Activated CD4-positive, alpha-beta T cell treated with anti-CD3 and anti-CD28 coated beads, Interleukin-2, amount 50 U/mL, for 4 hours (primary cell): ENCODE measurements at places on chromosomes 7 and 10.

GRCh38 chr7:111639934-111640333, 77.6 kb upstream of the IMMP2L start:
- no peak for DNase-seq

DNA sequence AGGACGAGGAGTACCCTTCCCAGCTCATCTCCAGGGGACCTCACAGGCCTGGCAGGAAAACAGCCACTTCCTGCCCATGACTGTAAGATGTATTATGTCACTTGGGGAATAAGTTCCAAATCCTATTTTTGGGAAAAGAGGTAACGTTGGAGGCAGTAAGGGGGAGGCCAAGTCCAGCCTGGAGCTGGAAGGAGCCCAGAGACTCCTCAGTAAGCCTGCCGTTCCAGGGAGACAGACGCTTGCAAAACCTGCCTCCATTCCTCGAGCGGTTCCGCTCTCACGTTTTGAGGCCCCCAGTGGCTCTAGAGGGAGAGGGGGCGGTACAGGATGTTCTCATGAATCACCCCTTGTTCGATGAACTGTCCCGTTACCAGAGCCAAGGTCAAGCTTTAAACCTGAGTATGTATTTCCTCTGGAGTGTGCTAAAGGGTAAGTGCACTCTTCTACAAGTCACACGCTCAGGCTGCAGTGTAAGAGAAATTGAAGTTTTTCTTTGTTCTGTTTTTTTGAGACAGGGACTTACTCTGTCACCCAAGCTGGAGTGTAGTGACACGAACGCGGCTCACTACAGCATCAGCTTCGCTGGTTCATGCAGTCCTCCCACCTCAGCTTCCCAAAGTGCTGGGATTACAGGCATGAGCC, 45.5 kb upstream of the CYTH3 start:
- DNase-seq = no peak

GRCh38 chr7:5636446-5636835, 145.0 kb downstream of the RNF216 start:
- DNase-seq = no peak

- DNase-seq = no peak
Measured at GRCh38 chr7:2821161-2821841, 22.8 kb downstream of the GNA12 start.

DNA sequence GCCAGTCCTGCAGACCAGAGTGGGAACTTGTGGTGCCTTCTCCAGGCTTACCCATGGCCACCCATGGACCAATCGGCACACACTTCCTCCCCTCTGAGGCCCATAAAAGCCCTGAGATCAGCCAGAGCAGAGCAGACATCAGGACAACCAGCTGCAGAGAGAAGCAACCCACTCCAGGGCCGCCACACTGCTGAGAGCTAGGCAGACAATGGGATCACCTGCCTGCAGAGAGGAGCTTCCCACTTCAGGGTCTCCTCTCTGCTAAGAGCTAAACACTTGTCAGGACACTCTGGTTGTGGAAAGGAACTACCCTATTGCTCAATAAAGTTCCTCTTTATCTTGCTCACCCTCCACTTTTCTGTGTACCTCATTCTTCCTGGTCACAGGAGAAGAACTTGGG, 34.0 kb downstream of the C7orf25 start:
- no peak for DNase-seq

DNA sequence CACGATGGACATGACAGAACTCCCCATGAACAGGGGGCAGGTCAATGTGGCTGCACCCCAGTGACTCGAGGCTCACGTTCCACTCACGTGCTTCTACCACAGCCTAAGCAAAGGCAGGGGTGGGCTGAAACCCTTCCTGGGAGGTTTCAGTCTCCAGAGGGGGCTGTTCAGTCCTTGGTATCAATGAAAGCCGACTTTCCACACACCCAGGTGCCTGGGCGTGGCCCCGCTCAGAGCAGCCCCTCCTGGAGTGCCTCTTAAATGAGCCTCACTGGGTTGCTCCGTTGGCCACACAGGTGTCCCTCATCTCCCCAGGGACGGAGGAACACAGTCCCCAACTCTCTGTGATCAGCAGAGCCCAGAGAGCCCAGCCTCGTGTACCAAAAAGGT, 90.5 kb upstream of the PDGFA start:
- no peak for DNase-seq

DNA sequence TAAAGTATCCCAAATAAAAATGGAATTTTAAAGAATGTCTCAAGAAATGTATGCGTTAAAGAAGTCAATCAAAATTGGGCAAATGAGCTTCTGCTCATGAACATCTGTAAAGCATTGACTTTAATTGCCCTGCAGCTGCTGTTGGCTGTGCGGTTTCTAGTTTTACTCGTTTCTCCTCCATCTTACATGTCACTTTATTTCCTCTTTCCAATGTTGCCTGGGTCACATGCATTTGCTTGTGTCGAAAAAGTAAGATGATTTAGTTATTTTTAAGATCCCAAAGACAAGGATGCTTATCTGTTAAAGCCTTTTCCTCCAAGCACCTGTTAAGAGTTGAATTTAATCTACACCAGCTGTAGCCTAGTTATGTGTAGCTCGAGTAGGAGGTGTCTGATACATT, 310.4 kb downstream of the EXOC4 start:
- no peak for DNase-seq

GRCh38 chr10:62885684-62886461, 69.7 kb upstream of the EGR2 start:
- DNase-seq = no peak

DNA sequence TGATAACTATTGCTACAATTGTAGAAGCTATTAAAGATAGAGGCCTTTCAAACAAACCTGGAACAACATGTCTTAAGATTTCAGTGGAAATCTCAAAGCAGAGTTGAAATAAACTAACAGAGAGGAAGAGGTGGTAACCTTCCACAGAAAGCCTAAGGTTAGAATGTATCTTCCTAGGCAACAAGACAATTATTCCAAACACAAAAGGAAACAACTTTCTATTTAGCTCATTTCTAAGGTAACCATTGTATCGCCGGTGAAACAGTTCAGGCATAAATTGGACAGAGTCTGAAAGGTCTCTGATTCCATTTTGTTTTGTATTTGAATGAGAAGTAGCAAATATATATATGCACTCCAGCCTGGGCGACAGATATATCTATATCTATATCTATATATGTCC, 30.7 kb upstream of the HYCC1 start:
- no peak for DNase-seq

DNA sequence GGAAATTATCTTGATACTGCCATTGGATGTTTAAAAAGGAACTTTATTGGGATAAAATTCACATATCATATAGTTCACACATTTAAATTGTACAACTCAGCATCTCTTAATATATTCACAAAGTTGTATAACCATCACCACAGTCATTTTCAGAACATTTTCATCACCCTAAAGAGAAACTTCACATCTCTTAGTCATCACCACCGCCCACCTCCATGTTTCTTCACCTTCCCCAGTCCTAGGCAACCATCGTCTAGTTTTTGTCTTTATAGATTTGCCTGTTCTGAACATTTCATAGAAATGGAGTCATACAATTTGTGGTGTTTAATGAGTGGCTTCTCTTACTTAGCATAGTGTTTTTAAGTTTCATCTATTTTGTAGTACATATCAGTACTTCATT, 96.6 kb downstream of the ANKRD30A start:
- DNase-seq = no peak

DNA sequence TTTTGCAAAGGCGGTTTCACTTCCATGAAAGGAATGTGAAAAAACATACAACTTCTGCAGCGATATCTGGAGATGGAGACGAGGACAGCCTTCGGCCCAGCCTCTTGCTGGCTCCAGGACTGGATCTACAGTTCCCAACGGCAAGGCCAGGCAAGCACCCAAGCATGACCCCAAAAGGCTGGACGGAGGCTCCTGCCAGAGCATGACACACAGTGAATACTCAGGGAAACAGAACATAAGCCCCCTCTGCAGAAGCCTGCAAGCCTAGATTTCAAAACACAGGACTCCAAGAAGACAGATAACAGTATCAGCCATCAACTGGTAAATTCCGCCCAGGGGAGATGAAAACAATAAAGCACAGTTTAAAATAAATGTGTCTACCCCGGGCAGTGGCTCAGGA, 3.3 kb upstream of the LRRC27 start:
- DNase-seq = no peak
